MG63 (cell line): ENCODE measurements at places on chromosomes 2 and 18. TPM values are rescaled to one million over a fixed set of nuclear protein-coding genes. Genes with fewer than 3 reads are reported as not detected.

DNA sequence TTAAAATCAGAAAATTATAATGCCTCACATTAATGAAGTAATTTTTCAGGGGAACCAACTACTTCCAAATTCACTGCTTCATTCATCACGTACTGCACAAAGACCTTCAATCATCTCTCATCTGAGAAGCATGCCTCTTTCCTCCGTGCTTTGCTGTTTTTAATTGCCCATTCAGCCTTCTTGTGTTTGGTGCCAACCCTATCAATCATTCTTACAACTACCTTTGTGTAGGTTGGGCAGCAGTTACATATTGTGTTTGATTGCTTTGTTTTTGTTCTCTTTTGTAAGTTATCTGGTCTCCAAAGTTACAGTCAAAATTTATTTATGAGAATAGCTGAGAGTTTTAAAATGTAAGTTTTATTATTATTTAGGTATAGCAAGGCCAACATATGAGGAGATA lies 549.0 kb upstream of the SLC8A1 start:
- DNase-seq, result no peak

GRCh38 chr2:178143481-178143880 lies 31.2 kb downstream of the RBM45 start:
- DNase-seq, result no peak

DNA sequence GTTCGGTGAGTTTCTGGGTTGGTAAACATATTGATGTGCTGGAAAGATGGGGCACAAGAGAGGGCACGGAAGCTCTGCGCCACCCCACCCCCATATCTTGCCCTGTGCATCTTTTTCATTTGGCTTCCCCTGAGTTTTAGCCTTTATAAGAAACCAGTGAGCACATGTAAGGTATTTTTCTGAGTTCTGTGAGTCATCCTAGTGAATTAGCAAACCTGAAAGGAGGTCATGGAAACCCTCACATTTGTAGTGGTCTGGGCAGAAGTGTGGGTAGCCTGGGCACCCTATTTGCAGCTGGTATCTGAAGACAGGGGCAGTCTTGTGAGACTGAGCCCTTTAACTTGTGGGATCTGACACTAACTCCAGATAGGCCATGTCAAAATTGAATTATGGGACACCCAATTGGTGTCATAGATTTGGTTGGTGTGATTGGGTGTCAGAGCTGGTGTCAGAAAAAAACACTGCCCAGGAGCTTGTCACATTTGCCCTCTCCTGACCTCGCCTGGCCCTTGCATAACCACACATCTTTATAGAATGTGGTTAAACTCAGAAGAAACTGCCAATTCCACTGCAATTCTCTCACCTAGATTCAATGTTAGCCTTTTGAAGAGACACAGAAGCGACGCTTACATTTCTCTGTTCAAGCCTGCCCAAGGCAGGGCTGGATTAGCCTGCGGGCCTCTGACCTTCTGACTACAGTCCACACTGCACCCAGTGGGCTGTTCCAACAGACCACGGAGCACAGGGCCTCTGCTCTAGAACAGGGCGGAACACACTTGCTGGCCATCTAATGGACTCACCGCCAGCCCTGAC lies 12.0 kb upstream of the GALM start:
- no peak for DNase-seq

GRCh38 chr18:54983041-54983686 lies 23.9 kb upstream of the CCDC68 start:
- DNase-seq, result no peak

DNA sequence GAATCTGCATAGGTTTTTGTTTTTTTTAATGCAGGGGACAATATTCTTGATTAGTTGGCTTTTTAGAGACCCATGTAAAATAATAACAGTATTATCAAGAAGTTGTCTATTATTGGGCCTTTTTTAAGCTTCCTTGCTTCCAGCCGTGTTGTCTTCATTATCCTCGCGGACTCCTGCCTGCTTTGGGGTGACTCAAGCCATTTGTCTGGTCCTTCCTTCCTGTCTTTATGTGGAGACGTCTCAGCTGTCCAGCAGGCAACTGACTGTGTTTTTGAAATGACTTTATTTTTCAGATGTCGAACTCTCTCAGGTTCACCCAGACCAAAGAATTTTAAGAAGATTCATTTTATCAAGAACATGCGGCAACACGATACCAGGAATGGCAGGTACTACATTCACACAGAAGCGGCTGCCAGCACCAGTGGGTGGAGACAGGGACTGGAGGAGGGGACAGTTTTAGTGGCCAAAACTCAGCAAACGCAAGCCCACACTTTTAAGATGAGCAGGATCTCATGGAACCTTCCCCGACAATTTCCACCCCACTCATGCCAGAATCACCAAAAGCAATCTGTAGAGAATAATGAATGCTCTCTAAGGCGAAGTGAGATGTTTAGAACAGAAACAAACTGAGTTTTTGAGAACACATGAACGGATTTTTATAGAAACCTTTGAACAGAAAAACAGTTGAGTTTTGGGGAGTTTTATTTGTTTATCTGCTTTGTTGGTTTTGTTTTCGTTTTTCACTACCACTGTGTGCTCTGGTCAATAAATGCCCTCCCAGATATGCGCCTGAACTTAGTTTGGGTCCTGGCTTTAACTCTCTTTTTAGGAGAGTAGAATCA lies 59.1 kb downstream of the CABLES1 start:
- DNase-seq, result no peak

GRCh38 chr2:105917226-105917625 lies 172.5 kb downstream of the NCK2 start:
- DNase-seq, result no peak

GRCh38 chr2:154623819-154624218 lies 74.7 kb upstream of the KCNJ3 start:
- peak; percentile 4 for DNase-seq

- DNase-seq, result no peak
Observed at GRCh38 chr2:179884193-179884592, 22.8 kb upstream of the ZNF385B start.

Gene ALLC
- total RNA-seq, result not detected in 2 replicates

Gene RND3
- 55.5 and 87.8 TPM in 2 replicates for total RNA-seq

Gene TMEM237
- 63.8 and 73.3 TPM in 2 replicates for total RNA-seq
